ENCODE measurements at places on chromosomes 3 and 15.
A peak's percentile ranks its signal among the peaks of the same experiment; 100 is the strongest.

- peak; percentile 47 for DNase-seq
Observed at GRCh38 chr3:32176989-32177701, 61.3 kb upstream of the CMTM8 start.

- DNase-seq: no peak
Observed at GRCh38 chr15:42591238-42591934, 16.0 kb downstream of the STARD9 start.

GRCh38 chr3:183697610-183698317, at the start of gene YEATS2:
Gene YEATS2, plus strand, starts transcription at chr3:183697797. Its CDS starts 17,366 bp downstream, at chr3:183715163.
- DNase-seq: peak; percentile 44

GRCh38 chr3:194840661-194841514, 155.2 kb downstream of the FAM43A start:
- peak; percentile 60 for DNase-seq

- DNase-seq: peak; percentile 30
Observed at GRCh38 chr15:48084759-48085590, 35.8 kb upstream of the SLC24A5 start.

GRCh38 chr3:129616713-129617112, 10.2 kb upstream of the PLXND1 start:
- DNase-seq: peak; percentile 62

DNA sequence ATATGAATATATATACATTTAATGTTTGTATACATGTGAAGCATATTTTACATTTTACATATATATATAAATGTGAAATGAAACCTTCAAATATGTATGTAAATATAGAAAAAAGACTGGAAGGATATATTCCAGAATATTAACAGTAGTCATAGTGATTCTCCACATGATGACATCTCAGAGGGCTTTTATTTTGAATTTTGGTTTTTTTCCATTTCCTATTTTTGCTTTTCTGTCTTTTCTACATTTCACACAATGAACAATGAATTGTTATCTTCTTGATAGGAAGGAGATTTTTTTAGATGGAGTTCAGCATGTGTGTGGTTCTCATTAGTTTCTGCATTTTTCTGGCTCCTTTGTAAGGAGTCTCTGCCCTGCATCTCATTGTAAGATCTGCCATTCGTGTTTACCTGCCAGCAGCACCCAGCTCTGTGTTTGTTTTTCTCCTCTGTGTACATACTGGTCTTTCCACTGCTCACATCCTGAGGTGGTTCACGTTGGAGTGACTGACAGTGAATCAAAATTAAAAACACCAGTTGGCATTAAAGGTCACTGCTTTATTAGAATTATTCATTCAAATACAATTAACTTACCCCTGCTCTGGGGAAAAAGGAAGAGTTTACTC, 425.3 kb upstream of the MDFIC2 start:
- DNase-seq: no peak
